ENCODE measurements at places on chromosomes 3 and 15. TPM values are rescaled to one million over a fixed set of nuclear protein-coding genes. Genes with fewer than 3 reads are reported as not detected.

GRCh38 chr3:147809206-147809605 lies 400.0 kb downstream of the ZIC1 start:
- no peak for DNase-seq

GRCh38 chr3:107562969-107563529 lies 40.3 kb downstream of the BBX start:
- no peak for DNase-seq

DNA sequence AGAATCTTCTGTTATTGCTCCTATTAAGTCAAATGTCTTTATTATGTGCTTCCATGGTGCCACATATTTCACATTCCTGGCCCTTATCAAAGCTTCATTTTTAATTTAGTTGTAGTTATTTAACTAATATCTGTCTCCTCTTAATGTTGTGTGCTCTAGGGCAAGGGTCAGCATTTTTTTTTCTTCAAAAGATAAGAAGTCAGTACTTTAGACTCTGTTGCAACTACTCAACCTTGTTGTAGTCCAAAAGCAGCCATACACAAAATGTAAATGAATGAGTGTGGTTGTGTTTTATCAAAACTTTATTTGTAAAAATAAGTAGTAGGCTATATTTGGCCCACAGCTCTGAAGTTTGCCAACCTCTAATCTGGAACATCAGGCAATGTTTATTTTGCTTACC lies 394.7 kb upstream of the CBLB start:
- no peak for DNase-seq

DNA sequence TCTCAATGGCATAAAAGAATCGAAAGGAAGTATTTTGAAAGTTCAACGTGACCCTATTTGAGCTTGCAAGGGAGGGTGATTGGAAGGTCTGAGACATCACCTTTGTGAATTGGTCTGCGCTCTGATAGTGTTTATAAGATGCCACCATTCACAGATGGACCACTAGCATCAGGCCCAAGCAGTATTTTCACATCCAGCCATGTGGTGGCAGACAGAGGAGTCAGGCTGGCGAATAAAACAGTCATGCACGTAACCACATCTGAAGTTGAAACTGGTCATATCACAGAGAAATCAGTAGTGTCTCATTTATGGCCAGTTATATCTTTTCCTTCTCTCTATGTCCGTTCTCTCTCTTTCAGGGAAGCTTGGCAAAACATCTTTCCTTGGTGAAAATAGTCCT lies 170.1 kb upstream of the ONECUT1 start:
- DNase-seq = no peak

GRCh38 chr3:32325927-32326326 lies 65.7 kb upstream of the CMTM7 start:
- no peak for DNase-seq

Gene SCN11A
- not detected for total RNA-seq
